ENCODE measurements at places on chromosomes 1 and 21.

- DNase-seq, result no peak
These were observed 23.3 kb downstream of the KIRREL1 start for GRCh38 chr1:158016651-158017335.

DNA sequence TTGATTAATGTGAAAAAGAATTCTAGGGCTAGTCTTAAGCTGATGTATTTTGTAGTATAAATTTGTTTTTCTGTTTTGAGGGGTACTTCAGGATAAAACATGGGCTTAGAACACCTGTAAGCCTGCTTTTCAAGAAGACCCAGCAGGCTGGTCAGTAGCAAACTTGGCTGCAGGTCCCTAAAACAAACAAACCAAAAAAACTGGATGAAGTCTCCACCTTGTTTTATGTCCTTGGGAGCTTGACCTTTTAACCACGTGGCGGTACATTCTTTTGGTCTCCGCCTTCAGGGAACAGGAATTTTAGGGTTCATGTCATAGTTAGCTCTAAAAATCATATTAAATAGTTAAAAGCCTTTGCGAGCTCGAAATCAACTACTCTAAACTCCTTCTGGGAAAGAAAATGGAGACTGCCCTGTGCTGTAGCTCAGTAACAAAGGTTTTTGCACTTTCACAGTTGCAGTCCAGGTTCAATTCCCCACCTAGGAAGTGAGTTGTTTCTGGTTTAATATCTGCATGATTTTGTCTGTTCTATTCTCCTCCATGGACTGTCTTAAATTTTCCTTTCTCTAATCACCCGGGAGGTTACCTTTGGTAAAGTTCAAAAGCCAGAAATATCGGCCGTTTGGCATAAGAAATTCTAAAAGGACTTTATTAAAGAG, 18.6 kb downstream of the PRDX6 start:
- DNase-seq, result no peak

- DNase-seq, result no peak
These were observed 6.9 kb downstream of the TFF3 start for GRCh38 chr21:42308161-42308913.

GRCh38 chr1:217528271-217528670, 102.6 kb downstream of the GPATCH2 start:
- no peak for DNase-seq

DNA sequence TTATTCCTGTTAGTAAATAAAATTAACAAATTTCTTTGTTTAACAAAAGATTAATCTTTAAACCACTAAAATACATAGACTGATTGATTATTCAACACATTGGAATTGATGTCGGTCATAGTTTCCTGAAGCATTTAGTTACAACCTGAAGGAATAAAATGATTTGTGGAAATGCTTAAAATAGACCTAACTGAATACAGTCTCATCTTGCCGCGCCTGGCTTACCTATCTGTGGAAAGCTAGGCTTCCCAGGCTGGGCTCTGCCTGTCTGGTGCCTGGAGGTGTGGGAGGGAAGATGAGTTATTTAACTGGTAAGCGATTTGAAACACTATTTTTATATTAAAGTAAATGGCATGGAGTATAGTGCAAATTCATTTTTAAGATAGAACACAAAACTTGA, 10.2 kb downstream of the RHOU start:
- DNase-seq, result no peak

Data from activated CD4-positive, alpha-beta T cell treated with anti-CD3 and anti-CD28 coated beads for 24 hours (primary cell).